ENCODE measurements at places on chromosomes 7 and 10.

- no peak for DNase-seq
Observed at GRCh38 chr10:122034149-122034756, 45.3 kb downstream of the TACC2 start.

DNA sequence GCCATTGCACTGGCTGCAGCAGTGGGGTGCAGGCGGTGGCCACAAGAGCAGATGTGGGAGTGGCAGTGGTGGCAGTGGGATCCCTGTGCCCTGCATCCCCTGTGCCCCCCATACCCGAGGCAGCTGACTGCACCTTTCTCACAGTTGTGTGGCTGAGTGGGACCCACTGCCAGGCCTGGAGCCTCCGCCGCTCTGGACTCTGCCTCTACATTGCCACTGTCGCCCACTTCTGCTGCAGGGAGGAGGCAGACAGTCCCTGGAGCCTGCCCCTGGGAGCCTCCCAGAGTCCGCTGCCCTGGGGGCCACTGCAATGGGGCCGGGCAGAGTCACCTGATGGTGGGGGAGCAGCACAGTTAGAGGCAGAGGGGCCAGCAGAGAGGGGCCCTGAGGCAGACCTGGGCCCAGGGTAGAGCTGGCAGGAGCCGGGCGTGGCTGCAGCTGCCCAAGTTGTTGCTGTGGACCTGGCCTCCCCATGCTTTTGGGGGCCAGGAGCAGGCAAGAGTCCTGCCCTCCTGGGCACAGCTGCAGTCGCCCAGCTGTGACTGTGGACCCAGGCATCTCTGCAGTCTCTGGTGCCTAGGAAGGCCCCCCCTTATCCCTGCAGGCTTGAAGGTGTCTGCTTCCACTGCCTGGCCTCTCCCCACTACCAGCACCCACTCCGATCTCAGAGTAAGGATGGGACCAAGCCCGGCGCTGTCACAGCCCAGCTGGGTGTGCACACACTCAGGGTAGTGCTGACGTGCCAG is 22.2 kb downstream of the FAM241B start:
- no peak for DNase-seq

- no peak for DNase-seq
Observed at GRCh38 chr10:71909399-71910083, 54.7 kb upstream of the CHST3 start.

GRCh38 chr7:133529861-133530260 is 277.0 kb downstream of the EXOC4 start:
- no peak for DNase-seq

DNA sequence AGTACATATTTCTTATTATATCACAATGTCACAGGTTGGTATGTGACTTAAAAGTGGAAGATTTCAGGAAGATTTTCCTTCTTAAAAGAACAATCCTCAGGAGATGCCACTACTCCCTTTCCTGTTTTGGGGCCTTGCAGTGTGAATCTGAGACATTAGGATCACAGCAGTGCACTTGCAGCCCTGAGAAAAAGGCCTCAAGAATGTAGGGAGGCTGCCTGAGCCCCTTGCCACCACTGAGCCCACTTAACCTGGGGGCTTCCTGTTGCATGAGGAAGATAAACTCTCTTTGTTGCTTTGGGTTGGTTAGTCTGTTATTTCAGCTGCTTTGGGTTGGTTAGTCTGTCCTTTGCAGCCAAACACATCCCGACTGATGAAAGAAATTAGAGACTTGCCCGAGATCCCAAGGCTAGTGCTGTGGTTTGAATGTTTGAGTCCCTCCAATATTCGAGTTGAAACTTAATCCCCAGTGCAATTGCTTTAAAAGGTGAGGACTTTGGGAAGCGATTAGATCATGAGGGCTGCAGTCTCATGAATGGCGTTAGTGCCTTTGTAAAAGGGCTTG is 151.3 kb upstream of the SP4 start:
- DNase-seq: peak; percentile 18

DNA sequence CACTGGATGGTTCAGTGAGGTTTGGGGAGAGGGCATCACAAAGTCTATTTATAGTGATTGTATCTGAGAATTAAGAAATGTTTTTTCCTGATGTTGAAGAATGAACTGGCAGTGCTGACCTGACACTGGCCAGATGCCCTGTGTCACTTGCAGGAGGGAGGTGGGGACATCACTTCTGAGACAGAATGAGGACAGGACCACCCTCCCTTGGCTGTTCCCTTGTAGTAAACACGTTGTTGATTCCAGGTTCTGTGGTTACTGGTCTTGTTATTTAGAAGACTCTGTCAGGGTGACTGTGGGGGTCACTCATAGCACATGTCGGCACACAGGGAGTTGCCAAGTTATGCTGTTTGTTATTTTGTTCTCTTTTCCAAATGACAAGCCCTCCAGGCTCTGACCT is 126.4 kb downstream of the ADCY1 start:
- no peak for DNase-seq

- DNase-seq: no peak
Observed at GRCh38 chr10:50619166-50619565, 4.6 kb downstream of the SGMS1 start.

GRCh38 chr7:135925210-135925609 is 51.9 kb downstream of the MTPN start:
- no peak for DNase-seq

- DNase-seq: no peak
Observed at GRCh38 chr10:108496106-108496505, 1331.6 kb upstream of the SORCS1 start.

Measured in ELF-1 (cell line).